Fibroblast of lung (primary cell): ENCODE measurements at places on chromosomes 11 and 22.

- no peak for DNase-seq
Observed at GRCh38 chr22:23632178-23632577, at the start of gene DRICH1. TSS of gene DRICH1 (minus strand) at chr22:23632321. CDS start at chr22:23632023, 298 bp downstream.

DNA sequence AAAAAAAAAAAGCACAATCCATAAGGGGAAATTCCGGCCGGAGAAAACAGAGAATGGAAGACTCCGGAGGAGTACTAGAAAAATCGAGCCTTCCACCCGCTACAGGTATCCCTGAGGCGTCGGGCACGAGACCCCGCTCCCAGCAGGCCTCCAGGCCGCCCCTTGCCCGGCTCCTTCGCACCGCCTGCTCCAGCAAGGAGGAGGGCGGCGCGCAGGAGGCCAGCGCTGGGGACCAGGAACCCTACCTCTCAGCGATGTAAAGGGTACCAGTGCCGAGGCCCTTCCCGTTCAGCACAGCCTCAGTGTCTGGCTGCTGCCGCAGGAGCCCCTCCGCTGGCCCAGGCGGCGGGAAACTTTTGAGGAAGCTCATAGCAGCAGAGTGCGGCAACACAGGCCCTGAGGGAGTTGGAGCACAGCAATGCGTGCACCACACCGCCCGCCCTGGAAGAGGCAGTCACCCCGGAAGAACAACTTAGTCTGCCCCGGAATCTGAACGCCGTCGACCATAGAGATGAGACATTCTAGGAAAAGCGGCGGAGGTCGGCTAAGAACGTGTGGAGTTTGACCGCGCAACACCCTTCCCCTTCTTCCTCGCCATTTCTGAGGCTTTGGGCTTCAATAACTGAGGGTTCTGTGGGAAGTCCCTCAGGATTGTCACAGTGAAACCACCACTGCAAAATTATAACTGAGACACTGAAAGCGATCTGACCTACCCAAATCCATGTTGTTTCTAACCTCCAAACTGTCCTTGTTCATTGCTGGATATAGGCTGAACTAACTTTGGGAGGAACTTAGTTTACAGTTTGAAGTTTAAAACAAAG is at the start of gene CLNS1A:
Gene CLNS1A, minus strand, starts transcription at position 450 of the 821 bp plus-strand sequence. Its CDS starts 80 bp downstream, at position 370.
- DNase-seq: peak; percentile 87

- peak; percentile 43 for DNase-seq
Observed at GRCh38 chr11:2151500-2152257, 9.3 kb downstream of the INS start.

DNA sequence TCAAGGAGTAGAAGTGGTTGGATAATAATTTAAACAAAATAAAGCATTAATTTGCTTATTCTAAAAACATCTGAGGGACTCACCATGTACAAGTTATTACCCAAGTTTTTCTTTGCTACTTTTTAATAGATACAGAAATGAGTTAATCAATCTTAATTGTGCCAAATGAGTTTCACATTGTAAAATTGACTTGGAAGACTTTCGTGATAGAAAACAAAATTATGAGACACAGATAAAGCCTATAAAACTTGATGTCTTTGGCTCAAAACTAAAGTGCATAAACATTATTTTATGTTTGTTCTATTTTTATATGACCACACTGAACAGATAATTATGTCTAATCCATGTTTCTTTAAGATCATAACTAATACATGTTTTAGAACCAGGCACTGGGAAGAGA is 10.1 kb upstream of the CWF19L2 start:
- no peak for DNase-seq
